ENCODE measurements at places on chromosomes 11 and 22.

DNA sequence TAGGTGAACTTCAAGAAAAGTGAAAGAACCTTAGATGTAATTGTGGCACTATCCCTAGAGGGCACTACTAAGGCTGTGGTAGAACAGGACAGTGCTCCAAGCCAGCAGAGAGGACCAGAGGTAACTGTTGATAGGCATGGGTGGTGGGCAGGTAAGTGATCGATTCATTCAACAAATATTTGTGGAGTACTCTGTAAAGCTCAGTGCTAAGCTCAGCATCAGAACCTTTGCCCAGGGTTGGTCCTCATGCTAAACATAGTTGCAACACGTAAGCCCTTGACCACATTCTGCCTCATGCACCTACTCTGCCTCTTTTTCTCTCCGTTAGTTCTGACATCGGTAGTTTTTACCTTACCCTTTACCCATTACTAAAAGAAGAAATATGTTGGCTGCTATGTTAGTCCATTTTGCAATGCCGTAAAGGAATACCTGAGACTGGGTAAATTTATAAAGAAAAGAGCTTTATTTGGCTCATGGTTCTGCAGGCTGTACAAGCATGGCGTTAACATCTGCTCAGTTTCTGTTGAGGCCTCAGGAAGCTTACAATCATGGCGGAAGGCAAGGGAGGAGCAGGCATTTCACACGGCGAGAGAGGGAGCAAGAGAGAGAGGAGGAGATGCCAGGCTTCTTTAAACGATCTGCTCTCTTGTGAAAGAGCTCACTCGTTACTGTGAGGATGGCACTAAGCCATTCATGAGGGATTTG, 18.4 kb upstream of the NNMT start:
- no peak for DNase-seq

GRCh38 chr22:43848366-43849171, 13.7 kb downstream of the SULT4A1 start:
- DNase-seq: no peak

GRCh38 chr11:34926101-34926830, 9.8 kb downstream of the PDHX start:
- DNase-seq: peak; percentile 12

GRCh38 chr11:57214494-57214893, 22.6 kb downstream of the APLNR start:
- no peak for DNase-seq

GRCh38 chr22:36032611-36033010, 4.0 kb upstream of the RBFOX2 start:
- no peak for DNase-seq

DNA sequence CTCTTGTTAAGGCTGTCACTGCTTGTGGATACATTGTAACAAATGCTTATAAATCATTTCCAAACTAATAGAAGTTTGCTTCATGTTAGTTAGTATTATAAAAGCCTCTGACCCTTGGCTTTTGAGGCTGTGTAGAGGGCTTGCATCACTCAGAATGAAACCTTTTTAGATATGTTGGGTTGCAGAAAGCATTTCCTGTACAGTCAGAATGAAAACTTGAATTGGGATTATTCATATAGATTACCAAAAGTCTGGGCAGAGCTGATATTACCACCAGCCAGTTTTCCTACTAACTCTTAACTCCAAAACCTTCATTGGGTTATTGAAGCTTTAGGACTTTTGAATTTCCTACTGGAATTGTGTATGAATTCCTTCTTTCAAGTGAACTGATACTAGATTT, 12.0 kb downstream of the KMT2A start:
- peak; percentile 70 for DNase-seq

- DNase-seq: no peak
Observed at GRCh38 chr11:101931692-101932091, 15.4 kb upstream of the ANGPTL5 start.

DNA sequence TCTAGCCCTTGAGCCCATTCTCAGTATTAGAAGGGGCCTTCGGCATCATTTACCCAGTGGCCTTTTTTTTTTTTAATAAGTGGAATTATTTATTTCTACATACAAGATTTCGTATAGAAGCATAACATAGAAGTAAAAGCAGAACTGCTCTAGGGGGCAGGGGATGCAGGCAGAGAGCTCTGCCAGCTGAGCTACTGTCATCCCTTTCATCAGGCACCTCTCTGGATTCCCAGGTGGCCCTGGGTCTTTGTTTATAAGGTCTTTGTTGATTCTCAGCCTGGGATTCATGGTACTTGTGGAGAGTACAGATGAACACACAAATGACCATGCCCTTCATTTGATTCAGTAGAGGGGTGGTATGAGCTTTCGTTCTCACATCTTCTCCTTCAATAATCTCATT, 66.4 kb downstream of the GAB2 start:
- DNase-seq: no peak

- no peak for DNase-seq
Observed at GRCh38 chr22:43031617-43032016, 16.7 kb upstream of the PACSIN2 start.

- no peak for DNase-seq
Observed at GRCh38 chr11:82682003-82682751, 51.5 kb downstream of the FAM181B start.

- no peak for DNase-seq
Observed at GRCh38 chr11:92300876-92301275, 76.3 kb downstream of the FAT3 start.
